Fibroblast of skin of scalp (primary cell): ENCODE measurements at places on chromosomes 11 and 22.

GRCh38 chr11:17845431-17845881 lies 110.9 kb downstream of the KCNC1 start:
- DNase-seq, result peak; percentile 64

DNA sequence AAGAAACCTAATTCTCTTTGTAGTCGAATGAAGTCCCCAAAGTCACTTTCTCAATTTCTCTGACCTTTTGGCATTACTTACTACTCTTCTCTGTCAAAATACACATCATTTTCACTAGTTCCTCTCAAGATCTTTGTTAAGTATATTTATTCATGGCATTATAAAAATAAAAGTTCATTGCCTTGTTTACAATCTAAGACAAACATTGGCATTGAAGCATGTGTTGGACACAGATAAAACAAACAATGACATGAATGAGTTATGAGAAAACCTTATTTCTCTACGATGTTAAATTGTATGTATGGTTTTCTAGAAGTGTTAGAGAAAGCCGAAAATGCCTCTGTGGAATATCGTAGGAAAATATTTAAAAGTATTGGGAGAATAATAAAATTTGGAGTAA lies 8.6 kb upstream of the OR51G1 start:
- no peak for DNase-seq

DNA sequence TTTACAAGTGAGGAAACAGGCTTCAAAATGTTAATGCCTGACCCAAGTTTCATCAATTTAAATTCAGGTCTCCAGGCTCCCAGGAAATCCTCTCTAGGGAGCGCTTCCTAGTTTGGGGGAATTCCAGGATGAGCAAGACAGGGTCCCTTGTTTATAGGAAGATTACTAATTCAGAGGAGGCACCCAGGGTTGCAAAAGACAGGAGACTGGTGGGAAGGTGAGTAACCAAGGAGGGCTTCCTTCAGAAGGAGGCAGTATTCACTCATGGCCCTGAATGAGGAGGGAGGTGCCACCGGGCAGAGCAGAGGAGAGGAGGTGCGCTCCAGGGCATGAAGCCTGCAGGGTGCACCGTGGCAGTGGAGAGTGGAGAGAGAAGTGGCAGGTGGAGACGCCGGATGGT lies 1.6 kb downstream of the TMEM132A start:
- peak; percentile 34 for DNase-seq

DNA sequence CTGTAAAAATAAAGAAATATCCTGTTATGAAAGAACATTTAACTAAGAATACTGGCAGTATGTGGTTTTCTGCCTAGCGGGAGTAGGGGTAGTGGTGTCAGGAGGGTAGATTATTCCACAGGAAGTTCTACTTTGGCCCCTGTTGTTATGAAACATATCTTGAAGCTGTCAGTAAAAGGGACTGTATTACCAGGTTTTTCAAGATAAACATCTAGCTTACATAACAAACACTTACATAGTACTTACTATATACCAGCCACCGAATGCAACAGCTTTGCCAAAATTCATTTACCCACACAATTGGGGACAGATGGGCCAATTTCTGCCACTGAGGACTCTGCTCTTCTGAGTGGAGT lies 3.7 kb downstream of the TMEM123 start:
- no peak for DNase-seq

GRCh38 chr11:77547863-77548551 lies 41.7 kb upstream of the AQP11 start:
- DNase-seq, result peak; percentile 69

DNA sequence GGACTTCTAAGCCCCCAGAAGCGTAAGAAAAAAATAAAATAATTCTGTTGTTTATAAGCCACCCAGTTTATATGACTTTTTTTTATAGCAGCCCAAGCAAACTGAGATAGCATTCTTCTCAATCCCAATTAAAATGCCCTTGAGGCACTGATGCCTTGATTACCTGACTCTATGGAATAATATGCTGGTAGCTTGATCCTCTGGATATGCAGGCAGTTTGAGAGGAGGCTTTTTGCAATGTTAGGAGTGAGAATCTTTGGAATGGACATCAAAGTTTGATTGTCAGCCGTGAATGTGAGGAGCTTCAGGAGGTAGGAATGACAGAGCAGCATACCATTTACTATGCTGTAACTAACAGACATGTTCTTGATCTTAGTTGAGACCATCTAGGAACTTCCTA lies 275.6 kb downstream of the AASDHPPT start:
- DNase-seq, result no peak

DNA sequence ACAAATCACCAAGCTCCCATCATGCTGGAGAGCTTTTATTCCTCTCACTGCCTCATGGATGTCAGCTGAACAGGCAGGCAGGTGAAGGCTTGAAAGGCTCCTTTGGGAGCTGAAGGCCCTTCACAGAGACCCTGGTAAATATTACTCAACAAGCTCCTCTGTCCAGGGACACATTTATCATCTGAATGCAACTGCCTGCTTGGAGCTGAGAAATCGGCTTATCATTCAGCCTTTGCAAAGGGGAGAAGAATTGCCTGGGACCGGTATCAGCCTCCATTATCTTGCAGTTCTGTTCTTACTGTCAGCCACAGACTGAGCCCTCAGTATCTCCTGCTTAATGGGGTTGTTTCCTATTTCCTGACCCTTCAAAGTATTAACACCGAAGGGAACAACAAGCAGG lies 113.8 kb upstream of the PITPNB start:
- DNase-seq, result no peak

- DNase-seq, result no peak
Measured at GRCh38 chr11:47400768-47401279, 7.6 kb upstream of the SLC39A13 start.

GRCh38 chr22:41505511-41506220 lies 36.7 kb downstream of the ACO2 start:
- no peak for DNase-seq

GRCh38 chr22:25237503-25237902 lies 18.1 kb downstream of the CRYBB2 start:
- DNase-seq, result no peak

DNA sequence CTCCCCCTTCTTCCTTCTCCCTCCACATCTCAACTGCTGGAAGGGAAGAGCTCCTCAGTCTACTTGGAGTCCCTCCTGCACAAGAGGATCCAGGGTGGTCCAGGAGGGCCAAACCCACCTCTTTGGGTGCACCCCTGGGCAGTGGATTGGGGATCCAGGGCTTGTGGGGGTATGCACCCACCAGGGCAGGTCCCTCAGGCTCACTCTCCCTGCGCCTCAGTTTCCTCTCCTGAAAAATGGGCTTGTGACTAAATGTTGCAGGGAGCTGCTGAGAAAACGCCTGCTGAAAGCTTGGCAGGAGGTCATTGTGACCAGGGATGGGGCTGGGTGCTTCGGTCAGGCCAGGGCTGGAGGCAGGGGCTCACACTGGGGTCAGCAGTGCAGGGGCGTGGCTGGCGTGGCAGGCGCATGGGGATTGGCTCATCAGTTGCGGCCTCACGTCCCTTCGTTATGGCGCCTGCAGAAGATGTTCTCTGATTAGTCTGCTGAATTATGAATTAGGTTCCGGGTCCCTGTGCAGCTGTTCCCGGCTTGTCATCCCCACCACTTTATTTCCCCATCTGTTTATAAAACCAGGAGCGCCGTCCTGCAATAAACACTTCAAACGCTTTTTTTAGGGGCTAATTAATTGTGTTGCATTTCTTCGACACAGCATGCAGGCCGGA lies 25.7 kb upstream of the CCDC188 start:
- DNase-seq, result no peak

- DNase-seq, result peak; percentile 56
Measured at GRCh38 chr11:47924184-47924691, 56.1 kb upstream of the PTPRJ start.

GRCh38 chr22:17705546-17705945 lies 67.0 kb downstream of the BCL2L13 start:
- no peak for DNase-seq

DNA sequence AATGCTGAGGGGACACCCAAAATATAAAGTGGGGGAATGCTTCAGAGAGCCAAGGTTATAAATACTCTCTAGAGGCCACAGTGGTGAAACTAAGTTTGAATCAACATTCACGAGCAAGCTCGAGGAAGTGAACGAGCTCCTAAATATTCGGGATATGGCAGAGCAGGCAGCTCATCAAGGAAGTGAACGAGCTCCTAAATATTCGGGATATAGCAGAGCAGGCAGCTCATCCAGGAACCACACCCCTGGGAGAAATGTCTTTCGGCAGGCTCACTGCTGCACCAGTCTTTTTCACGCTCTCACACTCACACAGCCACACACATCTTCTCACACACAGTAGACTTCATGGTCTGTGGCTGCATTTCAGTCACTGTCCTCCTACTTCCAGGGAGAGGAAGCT lies 787.5 kb downstream of the OPCML start:
- peak; percentile 87 for DNase-seq

DNA sequence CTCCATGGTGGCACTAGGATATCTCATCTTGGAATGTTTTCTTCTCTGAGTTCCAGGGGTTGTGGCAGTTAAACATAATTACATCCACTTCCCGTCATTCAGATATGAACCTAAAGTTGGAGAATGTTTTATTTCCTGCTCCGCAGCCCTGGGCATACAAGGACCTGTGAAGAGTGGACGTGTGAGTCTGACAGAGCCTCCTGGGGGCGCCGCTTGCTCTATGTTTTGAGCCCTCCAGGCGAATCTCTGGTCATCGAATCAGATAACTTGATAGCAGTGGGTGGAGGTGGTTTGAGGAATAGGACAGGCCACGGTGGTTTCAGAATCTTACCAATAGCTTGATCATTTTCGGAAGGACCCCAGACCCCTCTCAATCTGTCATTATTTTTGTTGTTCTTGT lies 174.2 kb downstream of the NTM start:
- DNase-seq, result no peak

DNA sequence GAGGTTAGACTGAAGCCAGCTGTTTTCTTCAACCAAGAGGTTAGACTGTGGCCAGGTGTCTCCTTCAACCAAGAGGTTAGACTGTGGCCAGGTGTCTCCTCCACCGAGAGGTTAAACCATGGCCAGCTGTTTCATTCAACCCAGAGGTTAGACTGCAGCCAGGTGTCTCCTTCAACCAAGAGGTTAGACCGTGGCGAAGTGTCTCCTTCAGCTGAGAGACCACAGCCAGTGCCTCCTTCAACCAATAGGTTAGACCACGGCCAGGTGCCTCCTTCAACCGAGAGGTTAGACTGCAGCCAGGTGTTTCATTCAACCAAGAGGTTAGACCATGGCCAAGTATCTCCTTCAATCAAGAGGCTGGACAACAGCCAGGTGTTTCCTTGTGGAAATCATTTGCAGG lies 498.1 kb downstream of the TBC1D22A start:
- DNase-seq, result no peak

DNA sequence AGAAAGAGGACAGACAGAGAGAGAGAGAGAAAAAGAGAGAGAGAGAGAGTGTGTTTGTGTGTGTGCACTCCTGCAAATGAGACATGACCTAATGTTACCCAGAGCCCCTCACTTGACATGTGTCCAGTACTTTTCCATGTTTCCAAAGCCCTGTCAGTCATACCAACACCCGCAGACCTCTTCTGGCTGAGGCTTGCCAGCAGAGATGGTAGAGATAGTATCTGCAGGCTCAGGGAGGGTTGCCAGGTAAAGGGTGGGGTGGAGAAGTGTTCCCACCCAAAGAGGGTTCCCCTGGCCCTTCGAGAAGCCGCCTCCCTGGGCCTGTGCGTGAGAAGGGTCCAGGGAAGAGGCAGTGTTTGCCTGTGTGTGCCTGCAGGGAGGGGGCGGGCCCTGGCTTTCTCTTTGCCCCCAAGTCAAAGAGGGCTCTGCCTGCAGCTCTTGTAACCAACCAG lies 40.7 kb downstream of the POU2F3 start:
- DNase-seq, result no peak

GRCh38 chr11:23155503-23155902 lies 295.2 kb upstream of the CCDC179 start:
- no peak for DNase-seq

- no peak for DNase-seq
Measured at GRCh38 chr11:43269254-43269918, 42.4 kb upstream of the API5 start.

DNA sequence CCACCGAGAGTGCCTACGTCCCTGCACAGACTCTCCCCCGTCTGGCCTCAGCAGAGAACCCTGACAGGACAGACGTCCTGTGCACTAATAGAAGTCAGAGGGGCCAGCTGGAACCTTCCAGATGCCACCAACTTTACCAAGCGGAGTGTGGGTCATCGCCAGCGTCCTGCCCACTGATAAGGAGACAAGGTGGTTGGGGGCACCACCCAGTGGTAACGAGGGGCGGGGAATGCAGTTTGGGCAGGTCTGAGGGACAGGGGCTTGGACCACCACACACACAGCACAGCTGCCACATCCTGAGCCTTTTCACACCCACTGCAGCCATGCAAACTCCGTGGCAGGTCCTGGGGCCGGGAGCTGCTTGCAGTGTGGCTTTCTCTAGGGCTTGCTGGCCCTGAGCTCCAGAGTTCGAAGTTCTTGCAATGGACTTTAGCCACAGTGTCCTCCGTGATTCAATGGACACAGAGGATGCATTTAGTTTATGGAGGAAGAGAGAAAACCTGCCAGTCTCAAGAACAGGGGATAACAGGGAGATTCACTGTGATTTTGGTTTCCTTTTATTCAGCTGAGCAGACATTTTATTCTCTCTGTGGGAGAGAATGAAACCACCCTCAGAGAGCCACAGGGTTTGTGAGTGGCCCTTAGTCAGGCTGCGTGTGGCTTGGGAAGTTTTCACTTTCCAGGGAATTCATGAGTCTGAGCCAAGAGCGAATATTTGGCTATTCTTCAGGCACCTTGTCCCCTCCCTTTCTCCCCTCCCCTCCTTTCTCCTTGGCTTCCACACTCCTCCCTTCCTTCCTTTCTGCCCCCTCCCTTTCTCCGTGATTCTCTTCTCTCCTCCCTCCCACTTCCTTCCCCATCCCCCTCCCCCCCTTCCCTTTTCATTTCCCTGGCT lies 13.1 kb downstream of the MRGPRG start:
- peak; percentile 25 for DNase-seq

- peak; percentile 42 for DNase-seq
Measured at GRCh38 chr22:23520863-23521440, 59.1 kb downstream of the IGLL1 start.

GRCh38 chr11:119652907-119653659 lies 75.9 kb downstream of the NECTIN1 start:
- DNase-seq, result no peak

DNA sequence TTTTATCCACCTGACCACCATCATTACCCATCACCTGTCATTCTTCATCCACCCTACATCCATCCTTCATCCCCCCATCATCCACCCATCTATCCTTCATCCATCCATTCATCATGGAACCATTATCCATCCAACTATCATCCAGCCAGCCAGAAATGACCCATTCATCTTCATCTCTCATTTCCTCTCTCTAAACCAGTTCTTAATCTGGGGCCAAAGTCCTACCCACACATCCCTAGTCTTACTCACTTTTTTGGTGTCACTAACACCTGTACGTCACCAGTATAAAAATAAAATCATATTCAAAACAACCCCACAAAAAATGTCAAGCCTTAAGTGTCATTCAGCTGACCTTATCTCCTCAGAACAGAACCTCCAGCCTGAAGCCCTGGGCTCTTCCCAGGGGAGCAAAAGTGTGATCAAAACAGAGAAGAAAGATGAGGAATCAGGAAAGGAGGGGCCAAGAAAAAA lies 12.3 kb downstream of the SPI1 start:
- no peak for DNase-seq
